ENCODE measurements at places on chromosomes 7 and 10.

DNA sequence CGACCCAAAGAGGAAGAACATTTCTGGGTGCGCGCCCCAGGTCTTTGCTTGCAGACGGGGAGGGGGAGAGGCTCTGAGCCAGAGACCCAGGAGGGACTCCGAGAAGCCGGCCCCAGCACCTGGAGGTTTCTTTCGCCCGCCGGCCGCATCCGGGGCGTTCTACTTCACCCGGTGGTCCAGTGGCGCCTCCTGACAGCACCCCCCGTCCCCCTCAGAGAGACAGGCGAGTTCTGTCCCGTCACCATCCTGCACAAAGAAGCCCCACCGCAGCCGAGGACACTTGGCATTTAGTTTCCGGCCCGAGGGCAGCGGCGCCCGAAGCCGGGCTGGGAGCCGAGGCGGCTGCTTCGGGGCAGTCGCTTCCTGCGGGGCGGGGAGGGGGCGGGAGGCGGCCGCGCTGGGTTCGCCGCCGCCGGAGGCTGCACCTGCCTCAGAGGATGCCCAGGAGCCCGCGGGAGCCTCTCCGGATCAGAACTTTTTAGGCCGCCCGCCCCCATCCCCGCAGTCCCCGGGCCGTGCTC lies at the start of gene TMEM178B:
Gene TMEM178B (plus strand): TSS at position 424 of the 521 bp plus-strand sequence.
- peak; percentile 16 for DNase-seq

DNA sequence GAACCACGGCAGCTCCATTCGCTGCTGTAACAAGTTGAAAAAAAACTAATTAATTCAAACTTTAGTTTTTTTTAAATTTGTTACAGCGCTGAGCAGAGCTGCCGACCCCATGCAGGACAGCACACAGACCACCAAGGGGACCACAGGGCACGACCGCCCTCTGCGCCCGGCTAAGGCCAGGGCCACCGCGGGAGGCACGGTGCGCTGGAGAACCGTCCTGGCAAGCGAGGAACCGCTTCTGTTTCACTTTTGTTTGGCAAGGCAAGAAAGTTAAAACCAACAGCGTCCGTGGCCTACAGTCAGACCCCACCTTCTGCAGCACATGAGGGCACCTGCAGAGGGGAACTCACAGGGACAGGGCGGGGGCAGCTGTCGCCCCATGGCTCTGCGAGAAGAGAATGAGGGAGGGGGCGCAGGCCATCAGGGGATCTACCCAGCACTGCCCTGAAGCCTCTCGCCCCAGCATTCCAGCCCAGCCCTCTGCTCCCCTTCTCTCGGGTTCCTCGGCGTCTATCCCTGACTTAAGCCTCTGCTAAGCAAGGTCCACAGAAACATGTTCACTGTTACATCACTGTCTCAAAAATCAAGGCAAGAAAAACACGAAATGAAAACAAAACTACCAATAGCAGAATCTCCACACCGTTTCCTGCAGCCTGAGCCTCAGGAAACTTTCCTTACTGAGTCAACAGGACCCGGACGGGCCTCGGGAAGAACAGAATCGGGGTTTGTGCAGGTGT lies 204.4 kb downstream of the DIP2C start:
- DNase-seq, result no peak

GRCh38 chr7:150686030-150686631 lies 625 bp downstream of the GIMAP2 start:
- no peak for DNase-seq

GRCh38 chr7:90738249-90738648 lies 142.1 kb downstream of the CDK14 start:
- DNase-seq, result no peak

DNA sequence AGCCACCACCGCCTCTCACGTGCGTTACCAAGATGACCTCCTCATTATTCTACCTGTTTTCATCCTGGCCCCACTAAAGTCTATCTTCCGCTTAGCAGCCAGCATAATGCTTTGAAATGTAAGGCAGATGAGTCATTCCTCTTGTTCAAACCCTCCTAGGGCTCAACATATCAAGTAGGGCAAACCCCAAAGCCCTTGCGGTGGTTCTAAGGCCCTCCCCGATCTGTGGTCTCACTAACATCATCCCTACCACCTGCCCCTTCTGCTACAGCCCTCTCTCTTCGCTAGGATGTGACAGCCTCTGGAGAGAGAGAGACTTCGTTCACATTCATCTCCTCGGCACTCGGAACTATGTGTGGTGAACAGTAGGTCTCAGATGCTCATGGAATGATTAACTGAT lies 94.8 kb downstream of the SVIL start:
- DNase-seq, result no peak

- no peak for DNase-seq
Measured at GRCh38 chr10:5284311-5285057, 80.3 kb upstream of the UCN3 start.

GRCh38 chr10:34530778-34531177 lies 284.3 kb downstream of the PARD3 start:
- no peak for DNase-seq

DNA sequence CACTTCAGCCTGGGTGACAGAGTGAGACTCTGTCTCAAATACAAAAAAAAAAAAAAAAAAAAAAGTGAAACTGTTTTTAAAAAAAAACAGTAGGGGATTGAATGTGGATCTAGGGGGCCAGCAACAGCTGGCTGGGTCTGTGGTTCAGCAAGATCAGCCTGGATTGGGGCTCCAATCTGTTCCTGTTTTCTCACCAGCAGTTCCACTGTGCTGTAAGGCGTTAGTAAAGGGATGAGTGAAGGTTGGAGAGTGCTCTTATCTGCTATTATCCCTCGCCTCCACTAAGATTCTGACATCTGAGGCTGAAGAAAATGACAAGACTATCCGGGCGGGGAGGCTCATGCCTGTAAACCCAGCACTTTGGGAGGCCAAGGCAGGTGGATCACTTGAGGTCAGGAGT lies 41.6 kb upstream of the GTF2IRD1 start:
- no peak for DNase-seq

DNA sequence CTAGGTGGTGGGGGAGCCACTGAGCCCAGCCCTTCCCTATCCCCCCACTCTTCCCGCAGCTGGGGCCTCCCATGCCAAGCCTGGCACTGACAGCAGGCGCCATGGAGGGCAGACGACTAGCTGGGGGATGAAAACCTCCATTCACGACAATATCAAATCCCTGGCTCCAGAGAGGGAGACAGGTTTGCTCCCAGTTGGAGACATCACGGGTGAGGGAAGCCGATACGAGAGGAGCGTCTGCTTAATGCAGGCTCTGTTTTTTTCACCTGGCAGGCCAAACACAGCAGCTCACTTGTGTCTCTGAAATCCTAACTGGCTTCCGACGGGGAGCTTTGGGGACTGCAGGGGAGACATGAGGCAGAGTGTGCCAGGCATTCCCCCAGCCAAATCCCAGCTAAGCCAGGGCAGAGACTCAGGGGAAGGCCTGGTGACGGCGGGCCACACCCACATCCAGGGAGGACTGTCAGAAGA lies 307.4 kb upstream of the ZMIZ1 start:
- no peak for DNase-seq

DNA sequence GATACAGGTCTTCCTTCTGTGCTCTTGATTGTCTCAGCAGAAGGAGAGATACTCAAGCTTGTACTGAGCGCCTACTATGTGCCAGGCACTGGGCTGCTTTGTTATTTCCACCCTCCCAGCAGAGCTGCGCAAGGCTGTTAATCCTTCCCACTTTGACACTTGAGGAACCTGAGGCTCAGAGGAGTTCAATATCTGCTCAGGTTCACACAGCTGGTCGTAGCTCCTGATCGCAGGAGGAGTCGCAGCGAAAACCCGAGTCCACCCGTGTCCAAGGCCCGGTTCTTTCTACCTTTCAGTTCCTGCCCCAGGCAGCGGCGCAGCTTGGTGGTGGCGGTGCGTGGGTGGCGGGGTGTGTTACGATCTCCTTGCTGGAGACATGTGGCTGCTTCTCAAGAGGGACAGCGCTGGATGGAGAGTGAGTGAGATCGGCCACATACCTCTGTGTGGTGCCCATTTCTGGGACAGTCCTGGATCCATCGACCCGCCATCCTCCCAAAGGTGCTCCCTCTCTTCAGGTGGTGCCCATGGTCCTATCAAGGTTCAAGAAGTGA lies 26.5 kb upstream of the SAMD8 start:
- no peak for DNase-seq

- no peak for DNase-seq
Measured at GRCh38 chr10:61120805-61121204, 176.8 kb upstream of the RHOBTB1 start.

GRCh38 chr7:17302575-17303142 lies 4.2 kb downstream of the AHR start:
- DNase-seq, result no peak

DNA sequence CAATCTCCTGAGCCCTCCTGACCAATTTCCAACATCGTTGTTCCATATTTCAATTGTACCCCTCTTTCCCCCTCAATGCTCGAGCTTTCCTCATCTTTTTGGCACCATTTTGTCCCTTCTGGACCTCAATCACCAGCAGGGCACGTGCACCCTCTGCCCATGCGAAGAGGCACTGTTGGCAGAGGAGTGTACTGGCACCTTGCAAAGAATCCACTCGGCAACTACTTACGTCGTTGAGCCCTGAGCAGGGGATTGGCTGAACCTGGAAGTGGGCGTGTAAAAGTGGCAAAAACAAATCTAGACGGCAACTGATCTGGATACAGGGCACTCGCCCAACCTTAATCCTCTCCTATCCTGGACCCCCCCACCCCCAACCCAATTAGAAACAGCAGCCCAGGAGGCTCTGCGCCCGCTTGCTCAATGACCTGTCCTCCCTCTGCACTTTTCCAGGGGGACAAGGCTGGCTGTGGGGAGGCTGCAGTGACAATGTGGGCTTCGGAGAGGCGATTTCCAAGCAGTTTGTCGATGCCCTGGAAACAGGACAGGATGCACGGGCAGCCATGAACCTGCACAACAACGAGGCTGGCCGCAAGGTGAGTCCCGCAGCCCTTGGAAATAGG lies 18.8 kb downstream of the WNT8B start:
- DNase-seq, result peak; percentile 89

DNA sequence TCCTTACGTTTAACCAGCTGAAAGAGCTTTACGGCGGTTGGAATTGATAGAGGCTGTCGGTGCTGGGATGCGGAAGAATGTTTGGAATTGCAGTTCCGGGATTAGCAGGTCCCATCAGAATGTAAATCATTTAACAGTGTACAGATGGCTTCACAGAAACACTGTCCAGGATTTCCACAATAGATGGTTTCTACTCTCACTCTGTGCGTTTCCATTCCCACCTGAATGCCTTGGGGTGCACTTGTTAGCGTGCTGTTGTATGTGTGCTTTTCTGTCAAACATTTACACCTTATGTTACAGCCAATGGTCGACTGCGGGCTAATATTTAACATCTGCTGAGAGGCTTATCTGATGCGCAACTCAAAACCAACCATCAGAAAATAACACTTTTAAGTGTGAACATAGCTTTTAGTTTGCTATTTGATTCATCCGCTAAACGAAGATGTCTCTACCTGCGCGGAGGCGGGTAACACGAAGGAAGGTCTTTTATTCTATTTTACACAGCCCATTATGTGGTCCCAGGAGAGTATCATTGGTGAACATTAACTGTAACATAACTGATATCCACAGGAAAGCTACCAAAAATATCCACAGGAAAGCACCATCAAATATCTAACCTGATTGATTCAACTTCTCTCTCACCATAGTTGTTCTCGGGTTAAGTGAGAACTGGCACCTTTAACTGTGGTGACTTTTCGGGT lies 179.0 kb downstream of the PRPF18 start:
- DNase-seq, result no peak

DNA sequence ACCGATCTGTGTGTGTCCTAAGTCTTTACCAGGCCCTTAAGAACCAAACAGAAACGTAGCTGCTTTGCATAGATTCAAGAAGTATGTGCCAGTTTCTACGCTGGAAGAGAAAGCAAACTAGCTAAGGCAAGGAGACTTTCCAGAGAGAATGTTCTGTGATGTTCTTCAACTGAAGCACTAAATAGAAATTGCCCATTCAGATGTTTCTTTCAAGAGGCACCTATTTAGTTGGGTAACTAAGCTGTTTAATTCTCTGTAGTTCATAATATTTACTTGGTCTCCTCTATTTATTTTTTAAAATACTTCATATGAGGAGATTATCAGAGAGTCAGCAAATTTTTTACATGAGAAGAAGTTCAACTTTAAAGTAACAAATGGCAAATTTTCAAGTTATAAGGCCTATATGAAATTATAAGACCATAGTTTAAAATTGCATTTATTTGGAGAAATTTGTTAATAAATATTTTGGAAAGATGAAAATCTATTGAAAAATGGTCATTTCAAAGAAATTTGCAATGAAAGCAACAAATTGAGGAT lies 279.0 kb downstream of the NEBL start:
- DNase-seq, result no peak

DNA sequence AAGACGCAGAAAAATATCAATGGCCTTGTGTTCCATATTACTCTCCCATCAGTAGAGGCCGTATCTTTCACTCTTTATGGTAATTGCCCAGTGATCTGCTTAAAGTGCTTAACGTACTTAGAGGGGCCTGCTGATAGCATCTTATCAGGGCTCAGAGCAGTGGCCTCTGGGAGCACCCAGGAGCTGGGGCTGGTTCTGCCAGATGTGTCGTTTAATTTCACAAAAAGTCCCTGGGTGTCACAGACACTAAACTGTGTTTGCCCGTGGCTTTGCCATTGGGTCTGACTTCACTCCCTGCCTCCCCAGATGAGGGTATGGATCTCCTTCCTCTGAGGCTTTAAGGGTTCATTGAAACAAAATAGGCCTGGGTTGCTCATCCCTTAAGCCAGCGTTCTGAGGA lies 435.3 kb downstream of the GATA3 start:
- DNase-seq, result no peak

DNA sequence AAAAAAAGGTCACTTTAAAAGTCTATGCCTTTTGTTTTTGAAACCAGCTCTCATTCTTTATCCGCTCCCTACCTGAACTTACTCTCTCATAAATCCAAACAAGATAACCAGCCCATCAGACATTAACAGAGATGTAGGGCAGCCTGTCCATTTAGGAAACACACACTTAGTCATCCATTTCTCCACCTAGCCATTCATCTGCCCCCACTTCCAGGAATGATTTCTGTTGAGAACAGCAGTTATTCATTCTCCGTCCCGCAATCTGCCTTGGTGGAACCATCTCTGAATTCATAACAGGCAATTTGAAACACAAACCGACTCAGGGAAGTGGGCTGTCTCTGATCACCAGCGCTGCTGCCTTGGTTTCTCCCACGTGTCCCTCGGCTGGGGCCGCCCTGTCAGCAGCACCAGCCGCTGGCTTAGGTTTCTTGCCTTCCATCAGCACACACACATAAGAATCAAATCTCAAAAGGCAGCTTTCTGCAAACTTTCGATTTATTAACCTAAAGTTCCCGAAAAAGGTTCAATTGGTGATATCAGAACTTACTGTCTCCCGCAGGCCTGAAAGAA lies 528.2 kb upstream of the NRP1 start:
- DNase-seq, result no peak

DNA sequence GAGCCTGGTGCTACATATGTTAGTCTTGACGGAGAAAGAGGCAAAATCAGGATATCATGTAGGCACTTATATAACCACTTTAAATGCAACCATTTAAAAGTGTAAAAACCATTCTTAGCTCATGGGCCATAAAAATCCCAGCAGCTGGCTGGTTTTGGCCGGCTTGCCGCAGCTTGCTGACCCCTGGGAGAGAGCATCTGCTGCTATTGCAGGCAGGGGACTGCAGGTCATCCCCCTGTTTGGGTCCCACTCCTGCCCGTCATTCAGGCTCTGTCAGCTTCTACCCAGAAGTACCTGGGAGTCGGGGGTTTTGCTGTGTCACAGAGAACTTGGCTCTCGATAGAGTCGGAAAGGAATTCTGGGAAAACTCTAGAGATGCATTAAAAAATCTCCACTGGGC lies 187.4 kb downstream of the CUX1 start:
- DNase-seq, result no peak

Data from activated B cell treated with CpG ODN at 0.5 μM for 24 hours (primary cell).